ENCODE measurements at places on chromosomes 12 and 14.

DNA sequence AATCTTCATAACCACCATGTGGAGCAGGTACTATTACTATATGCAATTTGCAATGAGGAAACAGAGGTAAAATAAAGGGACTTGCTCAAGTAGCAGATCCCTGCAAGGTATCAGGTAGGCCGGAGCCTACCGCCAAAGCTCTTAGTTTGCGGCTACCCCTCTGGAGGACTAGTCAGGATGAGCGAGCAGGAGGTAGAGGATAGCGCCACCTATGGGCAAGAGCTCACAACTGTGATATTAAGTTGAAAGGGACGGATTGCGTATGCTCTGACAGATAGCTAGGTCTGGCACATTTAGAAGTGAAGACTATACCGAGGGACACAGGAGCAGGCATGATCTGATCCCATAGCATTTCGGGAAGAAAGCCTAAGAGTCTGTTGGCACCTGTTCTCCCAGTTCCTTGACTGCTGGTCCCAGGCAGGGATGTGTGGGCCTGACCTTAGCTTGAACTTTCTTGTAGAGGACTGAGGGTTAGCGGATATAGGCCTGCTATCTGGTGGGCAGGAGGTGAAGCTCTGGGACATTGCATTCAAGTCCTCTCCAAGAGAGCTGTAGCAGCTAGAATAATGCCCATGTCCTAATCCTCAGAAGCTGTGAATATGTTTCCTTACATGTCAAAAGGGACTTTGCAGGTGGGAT lies 48.0 kb downstream of the SLC17A8 start:
- no peak for DNase-seq

DNA sequence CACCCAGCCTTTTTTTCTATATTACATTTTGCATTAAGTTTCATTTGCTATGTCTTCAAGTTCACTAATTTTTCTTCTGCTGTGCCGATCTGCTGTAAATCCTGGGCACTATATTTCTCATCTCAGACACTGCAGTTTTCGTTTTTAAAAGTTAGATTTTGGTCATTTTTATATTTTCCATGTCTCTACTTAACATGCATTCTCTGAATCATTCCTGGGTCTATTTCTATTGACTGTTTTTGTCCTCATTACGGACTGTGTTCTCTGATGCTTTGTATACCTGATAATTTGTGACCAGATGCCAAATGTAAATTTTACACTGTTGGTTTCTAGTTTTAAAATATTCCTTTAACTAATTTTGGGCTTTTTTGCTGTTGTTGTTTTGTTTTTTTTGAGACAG lies 64.5 kb downstream of the R3HDM2 start:
- DNase-seq: no peak

- no peak for DNase-seq
Observed at GRCh38 chr12:125104982-125105381, 39.7 kb downstream of the AACS start.

DNA sequence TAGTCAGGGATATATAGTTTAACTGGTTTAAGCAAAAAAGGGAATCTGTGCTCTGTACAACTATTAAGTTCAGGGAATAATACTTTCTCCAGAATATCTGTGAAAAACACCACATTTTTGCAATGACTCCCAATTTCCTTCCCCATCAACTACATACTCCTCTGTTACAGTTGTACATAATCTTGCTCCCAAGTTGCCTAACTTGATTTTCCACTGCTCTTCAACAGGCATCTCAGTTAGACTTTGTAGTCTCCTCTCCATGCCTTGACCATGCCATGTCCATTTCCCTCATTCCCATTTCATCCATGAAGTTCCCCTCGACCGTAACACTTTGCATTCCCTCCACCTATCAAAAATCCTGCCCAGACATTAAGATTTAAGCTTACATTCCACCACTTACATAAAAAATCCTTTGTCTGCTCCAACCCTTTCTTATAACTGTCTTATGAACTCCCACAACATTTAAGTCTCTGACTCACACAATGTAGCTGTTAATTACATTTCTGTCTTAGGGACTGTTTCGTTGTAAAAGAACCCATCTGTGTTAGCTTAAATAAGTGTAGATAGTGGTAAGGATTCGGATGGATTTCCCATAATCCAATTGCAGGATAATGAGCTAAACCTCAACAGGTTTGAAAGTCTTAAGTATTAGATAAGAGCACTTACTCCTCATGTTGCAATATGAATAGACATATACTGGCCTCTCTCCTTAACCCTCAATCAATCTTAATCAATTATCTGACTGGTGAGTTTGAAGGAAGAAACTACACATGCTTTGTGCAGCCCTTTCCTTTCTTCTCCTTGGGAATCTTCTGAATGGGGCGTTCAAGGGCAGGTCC lies 156.5 kb downstream of the PAWR start:
- DNase-seq: no peak

DNA sequence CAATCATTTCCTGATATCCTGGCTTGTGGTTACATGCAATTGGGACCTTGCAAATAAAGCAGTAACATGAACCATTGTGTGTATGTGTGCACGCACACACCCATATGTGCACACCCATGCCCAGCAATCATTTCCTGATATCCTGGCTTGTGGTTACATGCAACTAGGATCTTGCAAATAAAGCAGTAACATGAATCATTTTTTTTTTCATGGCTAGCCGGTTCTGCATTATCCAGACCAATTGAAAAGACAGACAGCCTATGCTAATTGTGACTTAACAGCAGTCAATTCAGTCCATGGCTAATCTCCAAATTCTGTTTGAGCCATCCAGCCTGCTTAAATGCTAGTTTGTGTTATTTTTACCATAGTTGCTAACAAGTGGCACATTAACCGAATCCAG lies 134.3 kb downstream of the TTC7B start:
- no peak for DNase-seq

All from stimulated activated CD8-positive, alpha-beta memory T cell treated with anti-CD3 and anti-CD28 coated beads, Interleukin-4, amount 100 ng/mL, for 4 hours (primary cell).